ENCODE measurements at places on chromosomes 7 and 10.

GRCh38 chr7:23018750-23019149 lies 4.8 kb upstream of the HYCC1 start:
- DNase-seq: no peak

DNA sequence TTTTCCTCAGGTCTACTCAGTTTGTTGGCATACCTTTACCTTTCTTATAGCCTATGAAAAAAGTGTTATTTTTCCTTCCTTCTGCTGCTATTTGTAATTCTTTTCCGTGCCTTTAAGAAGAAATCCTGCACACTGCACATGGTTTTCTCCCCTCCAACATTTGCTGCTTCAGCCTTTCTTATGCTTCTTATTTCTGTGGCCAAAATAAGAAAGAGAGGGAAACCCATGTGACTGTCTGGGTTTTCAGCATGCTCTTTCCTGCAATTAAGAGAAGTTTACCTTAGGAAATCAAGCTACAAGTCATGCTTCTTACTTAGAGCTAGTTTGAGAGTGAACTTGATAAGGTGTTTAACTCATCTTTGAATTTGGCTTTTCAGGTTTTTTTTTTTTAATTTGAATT lies 11.0 kb downstream of the TBC1D12 start:
- no peak for DNase-seq

DNA sequence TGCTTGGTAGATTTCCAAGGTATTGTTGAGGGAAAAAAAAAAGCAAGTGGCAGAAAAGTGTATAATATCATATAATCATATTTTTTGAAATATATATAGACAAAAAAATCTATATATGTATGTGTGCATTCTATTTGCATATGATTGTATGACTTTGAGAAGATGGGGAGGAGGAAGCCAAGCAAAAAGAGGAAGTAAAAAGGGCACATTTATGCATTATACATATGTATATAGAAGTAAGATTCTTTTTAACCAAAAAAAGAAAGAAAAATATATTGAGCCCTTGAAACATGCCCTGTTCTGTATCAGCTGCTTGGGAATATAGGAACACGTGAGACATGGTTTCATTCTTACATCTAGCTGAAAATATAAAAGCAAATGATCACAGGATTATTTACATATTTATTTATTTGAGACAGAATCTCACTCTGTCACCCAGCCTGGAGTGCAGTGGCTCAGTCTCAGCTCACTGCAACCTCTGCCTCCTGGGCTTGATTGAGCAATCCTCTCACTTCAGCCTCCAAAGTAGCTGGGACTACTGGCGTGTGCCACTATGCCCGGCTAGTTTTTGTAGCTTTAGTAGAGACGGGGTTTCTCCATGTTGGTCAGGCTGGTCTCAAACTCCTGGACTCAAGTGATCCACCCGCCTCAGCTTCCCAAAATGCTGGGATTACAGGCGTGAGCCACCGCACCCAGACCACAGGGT lies 18.0 kb upstream of the SLF2 start:
- DNase-seq: no peak

DNA sequence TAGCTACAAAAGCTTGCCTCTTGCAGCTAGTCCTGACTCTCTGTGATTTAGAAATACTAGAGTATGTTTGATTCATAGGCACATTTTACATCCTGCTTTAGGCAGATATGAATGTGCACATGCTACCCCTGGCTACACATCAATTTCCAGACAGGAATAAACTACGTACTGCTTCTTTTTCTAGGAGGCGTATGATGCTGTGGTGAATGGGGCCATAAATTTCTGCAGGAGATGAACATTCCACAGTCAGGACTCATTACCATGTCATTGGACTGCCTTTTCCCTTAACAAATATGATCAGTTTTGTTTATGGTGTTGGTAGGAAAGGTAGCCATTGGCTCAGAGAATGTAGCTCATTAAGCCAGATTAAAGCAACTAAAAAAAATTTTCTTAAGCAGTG lies 50.1 kb upstream of the IFRD1 start:
- DNase-seq: no peak

GRCh38 chr7:72159911-72160310 lies 252.2 kb downstream of the CALN1 start:
- no peak for DNase-seq

DNA sequence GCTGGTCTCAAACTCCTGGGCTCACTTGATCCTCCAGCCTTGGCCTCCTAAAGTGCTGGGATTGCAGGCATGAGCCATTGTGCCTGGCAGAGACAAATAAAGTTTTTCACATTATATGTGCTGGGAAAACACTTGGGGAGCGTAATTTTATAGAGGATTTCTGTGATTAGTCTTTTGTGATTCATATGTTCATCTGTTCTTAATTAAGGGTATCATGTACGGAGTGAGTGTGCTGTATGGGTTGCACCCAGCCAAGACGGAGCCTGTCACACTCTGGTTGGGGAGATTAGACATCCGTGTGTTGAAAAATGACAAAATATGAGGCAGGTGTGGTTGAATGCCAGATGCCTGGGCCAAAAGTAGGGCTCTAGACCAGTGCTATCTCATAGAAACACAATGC lies 10.3 kb downstream of the ADRB1 start:
- DNase-seq: no peak

DNA sequence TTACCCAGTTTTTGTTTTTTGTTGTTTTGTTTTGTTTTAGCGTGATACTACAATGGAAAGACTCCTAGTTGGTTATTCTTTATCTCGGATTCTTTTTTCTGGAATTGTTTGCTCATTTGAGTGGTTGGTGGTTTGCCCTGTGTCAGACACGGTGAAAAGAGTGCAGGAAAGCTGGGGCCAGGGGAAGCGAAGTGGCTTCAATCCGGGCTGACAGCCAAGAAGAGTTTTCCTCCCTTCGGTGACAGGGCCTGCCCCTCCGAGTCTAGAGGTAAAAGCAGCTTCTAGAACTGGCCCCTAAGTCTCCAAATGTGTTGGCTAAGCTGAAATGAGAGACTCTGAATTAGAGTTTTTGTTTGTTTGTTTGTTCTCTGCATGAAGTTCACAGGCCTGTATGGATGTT lies 5.7 kb upstream of the AP5Z1 start:
- no peak for DNase-seq

GRCh38 chr7:16646472-16647072 lies 591 bp downstream of the BZW2 start:
- no peak for DNase-seq

DNA sequence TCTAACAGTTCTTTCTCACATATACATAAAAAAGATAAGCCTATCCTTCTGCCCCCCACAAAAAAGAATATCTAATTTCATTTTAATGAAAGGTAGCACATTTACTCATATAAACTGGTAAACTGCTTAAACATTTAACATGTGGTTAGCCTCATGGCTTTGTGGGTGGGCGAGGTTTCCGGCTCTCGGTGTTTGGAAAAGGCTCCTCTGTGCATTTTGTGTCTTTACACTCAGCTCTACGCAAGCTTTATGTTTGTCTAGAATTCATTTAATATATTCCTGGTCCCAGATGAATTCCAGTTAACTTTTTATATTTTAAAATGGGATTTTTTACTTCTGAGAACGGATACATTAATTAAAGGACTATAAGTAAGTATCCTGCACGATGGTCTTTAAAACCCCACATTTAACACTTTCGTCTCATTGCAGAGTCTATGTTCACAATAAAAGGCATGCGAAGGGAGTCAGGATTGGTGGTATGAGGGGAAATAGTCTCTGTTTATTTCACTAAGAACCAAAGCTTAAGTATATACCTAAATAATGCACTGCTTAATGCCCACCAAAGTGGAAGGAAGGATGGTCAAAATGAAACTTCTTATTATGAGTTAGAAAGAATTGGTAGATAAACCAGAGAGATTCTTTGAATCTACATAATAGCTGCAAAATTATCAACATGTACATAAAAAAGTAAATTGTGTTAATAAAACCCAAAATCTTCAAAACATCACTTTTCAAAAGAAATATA lies 197.2 kb downstream of the CRPPA start:
- DNase-seq: no peak

- DNase-seq: no peak
These were observed 199.7 kb downstream of the ANK3 start for GRCh38 chr10:60189861-60190475.

- DNase-seq: no peak
These were observed 256.9 kb downstream of the ABCA13 start for GRCh38 chr7:48428091-48428684.

GRCh38 chr7:48971173-48971572 lies 46.8 kb downstream of the CDC14C start:
- DNase-seq: peak; percentile 24

DNA sequence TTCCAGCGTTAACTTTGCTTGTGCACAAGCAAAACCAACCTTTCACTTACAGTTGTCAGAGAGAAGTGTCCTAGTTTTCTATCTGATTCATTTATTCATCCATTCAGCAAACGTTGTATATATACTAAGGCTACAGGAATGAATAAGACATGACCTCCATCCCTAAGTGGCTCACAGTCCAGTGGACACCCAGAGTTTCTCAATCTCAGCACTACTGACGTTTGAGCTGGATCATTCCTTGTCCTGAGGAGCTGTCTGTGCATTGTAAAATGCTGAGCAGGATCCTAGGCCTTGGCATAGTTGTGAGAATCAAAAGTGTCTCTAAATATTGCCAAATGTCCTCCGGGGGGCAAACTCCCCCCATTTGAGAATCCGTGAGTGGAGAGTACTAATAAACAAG lies 166.7 kb upstream of the PRKCQ start:
- no peak for DNase-seq

- no peak for DNase-seq
These were observed 71.2 kb upstream of the DUSP5 start for GRCh38 chr10:110426294-110427181.

DNA sequence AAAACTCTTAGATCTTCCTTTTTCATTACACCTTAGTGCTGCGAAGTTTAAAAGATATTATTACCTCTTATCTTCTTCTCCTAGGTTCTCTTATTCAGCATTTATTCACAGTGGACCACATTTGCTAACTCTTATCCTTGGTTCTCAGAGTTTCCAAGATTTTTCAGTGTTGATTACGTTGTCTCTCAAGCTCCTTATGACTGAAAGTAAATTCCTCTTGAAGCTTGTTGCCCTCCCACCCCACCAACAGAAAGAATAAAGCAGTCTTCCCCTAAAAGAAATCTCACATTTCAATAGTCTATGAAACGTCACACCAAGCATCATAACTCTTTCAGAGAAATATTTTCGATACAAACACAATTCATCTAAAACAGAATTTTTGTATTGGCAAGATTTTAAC lies 362.5 kb downstream of the MAGI2 start:
- DNase-seq: no peak

DNA sequence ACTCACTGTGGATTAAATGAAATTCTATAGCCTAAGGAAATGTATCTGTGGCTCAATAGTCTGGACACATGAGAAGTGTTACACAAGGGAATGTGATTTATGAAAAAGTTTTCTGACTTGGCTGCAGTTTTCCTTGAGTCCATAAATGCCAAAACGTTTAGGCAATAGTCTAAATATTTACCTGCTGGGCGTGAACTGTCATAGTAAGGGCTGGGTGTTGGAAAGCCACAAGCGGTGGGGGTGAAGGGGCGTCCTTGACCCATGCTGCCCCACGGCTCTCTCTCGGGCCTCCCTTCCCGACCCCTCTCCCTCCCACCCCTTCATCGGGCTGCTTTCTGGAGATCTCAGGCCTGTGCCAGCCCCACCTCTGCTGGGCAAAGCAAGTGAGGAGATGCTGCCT lies 223.7 kb downstream of the BUB3 start:
- DNase-seq: no peak

DNA sequence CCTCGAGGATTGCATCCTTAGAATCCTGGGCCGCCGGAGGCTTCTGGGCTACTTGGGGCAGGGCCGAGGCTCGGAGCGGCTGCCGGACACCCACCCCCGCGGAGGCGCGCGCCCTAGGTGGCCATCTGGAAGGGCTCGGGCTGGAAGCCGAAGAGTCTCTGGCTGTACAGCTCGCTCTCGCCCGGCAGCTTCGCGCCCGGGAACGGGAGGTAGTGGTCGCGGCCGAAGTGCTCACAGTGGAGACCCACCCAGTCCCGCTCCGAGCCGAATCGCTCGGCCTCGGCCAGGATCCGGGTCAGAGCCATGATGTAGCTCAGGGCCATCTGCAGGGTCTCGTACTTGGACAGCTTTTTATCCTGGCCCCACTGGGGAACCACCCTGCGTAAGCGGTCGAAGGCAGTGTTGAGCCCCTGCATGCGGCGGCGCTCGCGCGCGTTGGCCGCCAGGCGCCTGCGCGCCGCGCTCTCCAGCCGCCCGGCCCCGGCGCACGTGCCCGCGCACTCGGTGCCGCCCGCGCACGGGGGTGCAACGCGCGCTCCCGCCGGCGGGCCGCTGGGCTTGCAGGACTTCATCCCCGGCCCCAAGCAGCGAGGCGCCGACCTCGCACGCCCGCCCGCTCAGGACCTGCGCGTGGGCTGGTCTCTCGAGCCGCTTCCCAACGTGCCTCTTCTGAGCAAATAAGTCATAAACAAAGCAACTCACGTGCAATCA lies 652 bp downstream of the ATOH7 start:
- DNase-seq: peak; percentile 90

- no peak for DNase-seq
These were observed 72.8 kb upstream of the ZNF722 start for GRCh38 chr7:63925626-63926460.

DNA sequence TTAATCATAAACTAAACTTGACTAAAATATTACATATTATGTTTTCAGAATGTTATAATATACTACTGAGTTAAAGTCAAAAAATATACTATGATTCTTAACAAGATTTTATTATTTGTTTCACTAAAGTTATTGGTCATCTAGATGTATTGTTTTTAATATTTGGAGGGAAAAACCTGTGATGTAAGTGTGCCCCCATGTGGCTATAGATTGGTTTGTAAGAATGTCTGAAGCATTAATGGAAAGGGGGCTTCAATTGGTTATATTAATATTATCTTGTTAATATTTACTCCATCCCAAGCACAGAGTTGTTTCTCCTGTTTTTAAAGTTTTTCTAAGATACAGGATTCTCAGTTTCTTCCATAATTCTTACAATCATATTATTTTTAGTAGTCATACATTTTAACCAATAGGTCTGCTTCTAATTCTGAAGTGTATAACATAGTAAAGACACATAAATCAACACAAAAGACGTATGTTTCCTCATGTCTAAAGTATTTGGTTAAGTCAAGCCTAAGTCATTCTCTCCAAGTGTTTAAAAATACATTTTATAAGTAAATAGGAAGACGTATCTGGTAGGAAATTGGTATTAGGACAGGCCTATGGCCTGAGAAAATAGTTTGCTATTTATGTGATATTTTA lies 58.0 kb downstream of the GNAT3 start:
- DNase-seq: no peak

- DNase-seq: no peak
These were observed 642.7 kb downstream of the IPMK start for GRCh38 chr10:57624856-57625592.

GRCh38 chr7:145511004-145511403 lies 605.6 kb upstream of the CNTNAP2 start:
- no peak for DNase-seq

DNA sequence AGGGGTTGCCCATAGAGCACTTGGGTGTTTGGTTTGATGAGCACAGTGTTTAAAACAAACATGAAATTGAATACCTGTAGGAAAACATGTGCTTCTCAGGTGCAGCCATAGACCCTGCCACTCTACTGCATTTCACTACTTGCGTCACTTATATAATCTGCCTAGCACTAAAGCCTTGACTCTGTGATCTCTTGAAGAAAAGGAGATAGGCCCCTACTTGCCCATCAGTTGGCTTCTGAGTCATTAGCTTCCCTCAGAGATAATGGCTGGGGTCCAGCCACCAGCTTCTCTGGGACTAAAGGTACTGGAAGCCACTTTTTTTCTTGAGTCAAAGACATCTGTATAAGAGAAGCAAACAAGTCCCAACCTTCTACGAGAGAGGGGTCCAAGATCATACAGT lies 45.9 kb upstream of the BTRC start:
- DNase-seq: no peak

- DNase-seq: no peak
These were observed 77.0 kb downstream of the OAT start for GRCh38 chr10:124341768-124342135.
